MCF 10A (cell line): ENCODE measurements at places on chromosomes 6 and 20. TPM values are rescaled to one million over a fixed set of nuclear protein-coding genes. Genes with fewer than 3 reads are reported as not detected.

SNPH gene
- total RNA-seq: 2.2 and 2.6 TPM in 2 replicates

PRDM13 gene
- total RNA-seq: not detected in 2 replicates

SRC gene
- total RNA-seq: 28.1 and 29.5 TPM in 2 replicates

SEL1L2 gene
- not detected in 2 replicates for total RNA-seq

IFNGR1 gene
- total RNA-seq: 57.9 and 58.4 TPM in 2 replicates

SLX4IP gene
- 11.2 and 12.9 TPM in 2 replicates for total RNA-seq

ADA gene
- total RNA-seq: 5.1 and 6.0 TPM in 2 replicates

PLEKHG1 gene
- total RNA-seq: 11.6 and 16.8 TPM in 2 replicates

RRP36 gene
- total RNA-seq: 72.8 and 80.4 TPM in 2 replicates

PGBD1 gene
- 2.5 and 2.9 TPM in 2 replicates for total RNA-seq

LY6G6F gene
- not detected in 2 replicates for total RNA-seq

SLC22A16 gene
- not detected in 2 replicates for total RNA-seq

HLA-DPA1 gene
- not detected in 2 replicates for total RNA-seq

SIRPA gene
- total RNA-seq: 18.0 and 23.6 TPM in 2 replicates

ENPP1 gene
- total RNA-seq: 1.4 and 2.8 TPM in 2 replicates

TREML2 gene
- not detected in 2 replicates for total RNA-seq

NHLRC1 gene
- total RNA-seq: not detected in 2 replicates

HNF4A gene
- total RNA-seq: 0.22 TPM in 1 of 2 replicates, not detected in the other

CDH4 gene
- 25.0 and 44.8 TPM in 2 replicates for total RNA-seq

MAP3K5 gene
- total RNA-seq: 7.6 and 8.4 TPM in 2 replicates

HAO1 gene
- total RNA-seq: not detected in 2 replicates
